Stimulated activated CD4-positive, alpha-beta T cell treated with anti-CD3 and anti-CD28 coated beads, Interleukin-1b, Interleukin-23, amount 100 ng/mL, for 1 hour (primary cell): ENCODE measurements at places on chromosomes 2 and 18.

DNA sequence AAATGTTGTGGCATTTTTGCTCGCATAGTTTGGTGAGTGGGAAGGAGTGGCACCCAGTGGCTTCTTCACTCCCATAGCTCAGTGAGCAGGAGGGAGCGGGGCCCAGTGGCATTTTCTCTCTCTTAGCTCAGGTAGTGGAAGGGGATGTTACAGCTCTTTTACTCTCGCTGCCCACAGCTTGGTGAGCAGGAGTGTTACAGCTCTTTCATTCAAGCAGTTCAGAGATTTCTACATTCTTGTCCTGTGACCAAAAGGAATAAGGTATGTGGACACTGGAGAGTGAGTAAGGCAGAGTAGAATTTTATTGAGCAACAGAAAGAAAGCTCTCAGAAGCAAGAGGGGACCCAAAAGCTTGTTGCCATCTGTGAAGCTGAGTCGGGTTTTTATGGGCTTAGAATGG is 192.4 kb downstream of the SPAG16 start:
- DNase-seq: no peak

- no peak for DNase-seq
Observed at GRCh38 chr18:63545000-63545399, 2.8 kb downstream of the SERPINB12 start.

DNA sequence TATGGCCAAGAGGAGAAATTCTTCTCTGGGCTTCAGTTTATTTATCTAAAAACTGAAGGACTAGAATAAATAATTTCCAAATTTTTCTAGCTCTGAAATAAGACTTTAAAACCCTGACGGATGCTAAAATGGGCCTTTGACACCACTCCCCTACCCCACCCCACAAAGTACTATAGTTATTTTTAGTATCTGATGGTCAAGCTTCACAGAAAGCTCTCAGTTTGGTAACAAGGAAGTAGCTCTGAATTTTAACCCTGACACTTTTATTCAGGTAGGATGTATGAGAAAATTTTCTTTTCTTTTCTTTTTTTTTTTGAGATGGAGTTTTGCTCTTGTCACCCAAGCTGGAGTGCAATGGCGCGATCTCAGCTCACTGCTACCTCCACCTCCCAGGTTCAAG is 2.4 kb downstream of the RBKS start:
- DNase-seq: no peak

DNA sequence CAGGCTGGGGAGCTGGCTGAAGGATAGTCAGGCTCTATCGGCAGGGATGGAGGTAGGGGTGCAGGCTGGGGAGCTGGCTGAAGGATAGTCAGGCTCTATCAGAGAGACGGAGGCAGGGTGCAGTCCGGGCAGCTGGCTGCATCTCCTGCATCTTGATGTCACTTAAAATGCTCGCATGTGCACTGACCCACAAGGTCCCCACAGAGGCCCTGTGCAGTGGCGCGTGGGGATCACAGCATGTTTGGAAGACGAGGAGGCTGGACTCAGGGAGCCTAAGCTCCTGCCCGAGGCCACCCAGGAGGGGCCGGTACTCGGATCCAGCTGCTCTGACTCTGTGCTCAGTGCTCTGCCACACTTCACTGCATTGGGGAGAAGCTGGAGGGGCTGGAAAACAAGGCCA is 189.0 kb upstream of the HDAC4 start:
- no peak for DNase-seq

DNA sequence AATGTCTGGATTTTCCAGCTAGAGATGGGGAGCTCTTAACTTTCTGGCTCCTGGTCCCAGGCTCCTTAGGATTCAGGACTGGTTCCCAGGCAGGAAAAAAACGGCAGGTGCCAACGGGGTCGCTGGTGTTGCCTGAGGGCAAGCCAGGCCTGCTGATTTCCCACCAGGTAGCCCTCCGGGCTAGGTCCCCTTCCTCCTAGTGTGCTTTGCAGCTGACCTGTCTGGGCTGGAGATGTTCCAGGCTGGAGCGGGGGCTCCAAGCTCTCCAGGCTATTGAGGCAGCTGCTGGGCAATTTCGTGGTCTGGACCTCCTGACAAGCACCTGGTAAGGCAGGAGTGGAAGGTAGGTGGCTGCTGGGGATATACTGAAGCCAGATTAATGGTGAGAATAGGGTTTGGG is 2.0 kb upstream of the MRPL53 start:
- DNase-seq: no peak

- DNase-seq: no peak
Observed at GRCh38 chr2:15653806-15654726, 62.4 kb downstream of the DDX1 start.

- DNase-seq: no peak
Observed at GRCh38 chr2:18559531-18560030, 872 bp downstream of the RDH14 start.

GRCh38 chr2:22355816-22356433 is 1029.1 kb upstream of the KLHL29 start:
- DNase-seq: no peak

GRCh38 chr2:148922062-148922461 is 47.0 kb downstream of the KIF5C start:
- DNase-seq: no peak

- DNase-seq: no peak
Observed at GRCh38 chr18:57904535-57904934, 101.4 kb upstream of the ATP8B1 start.

- DNase-seq: no peak
Observed at GRCh38 chr2:15732341-15733077, 140.8 kb downstream of the DDX1 start.

DNA sequence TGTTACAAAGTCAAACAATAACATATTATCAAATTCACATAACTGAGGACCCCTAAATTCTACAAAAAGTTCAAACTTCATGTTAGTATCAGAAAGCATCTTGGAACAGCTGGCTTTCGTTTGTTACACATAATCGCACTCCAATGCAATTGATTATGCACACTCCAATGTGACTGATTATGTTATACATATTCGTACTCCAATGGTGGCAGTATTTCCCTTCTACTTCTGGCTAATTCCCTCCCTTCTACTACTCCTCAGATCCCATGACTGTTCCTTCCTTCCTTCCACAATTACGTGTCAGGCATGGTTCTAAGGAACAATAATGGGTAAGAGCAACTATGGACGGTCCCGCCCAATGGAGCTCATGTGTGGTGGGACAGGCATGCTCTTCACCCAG is 137.1 kb upstream of the CCDC150 start:
- DNase-seq: no peak

GRCh38 chr2:28356095-28356911 is 36.4 kb upstream of the FOSL2 start:
- no peak for DNase-seq
